Diencephalon (tissue), 1 donor: ENCODE measurements at places on chromosomes 4 and X. TPM values are rescaled to one million over a fixed set of nuclear protein-coding genes. Genes with fewer than 3 reads are reported as not detected.

The PAGE1 gene
- total RNA-seq: not detected

The MAP3K15 gene
- 0.46 TPM for total RNA-seq

The GLRA3 gene
- total RNA-seq: 26.3 TPM

The CAMK2D gene
- 165 TPM for total RNA-seq

The DCHS2 gene
- total RNA-seq: 28.6 TPM

The PDCL2 gene
- not detected for total RNA-seq

The CYSLTR1 gene
- 1.6 TPM for total RNA-seq

The PCDH10 gene
- 173 TPM for total RNA-seq

The CHIC1 gene
- total RNA-seq: 22.6 TPM

The FIP1L1 gene
- 107 TPM for total RNA-seq
